ENCODE measurements at places on chromosomes 7 and 10.

- no peak for DNase-seq
Measured at GRCh38 chr7:45159296-45159695, 1.7 kb downstream of the RAMP3 start.

- DNase-seq, result no peak
Measured at GRCh38 chr7:755413-755805, 28.3 kb upstream of the PRKAR1B start.

GRCh38 chr7:2336626-2337299 is 17.9 kb upstream of the EIF3B start:
- DNase-seq, result no peak

DNA sequence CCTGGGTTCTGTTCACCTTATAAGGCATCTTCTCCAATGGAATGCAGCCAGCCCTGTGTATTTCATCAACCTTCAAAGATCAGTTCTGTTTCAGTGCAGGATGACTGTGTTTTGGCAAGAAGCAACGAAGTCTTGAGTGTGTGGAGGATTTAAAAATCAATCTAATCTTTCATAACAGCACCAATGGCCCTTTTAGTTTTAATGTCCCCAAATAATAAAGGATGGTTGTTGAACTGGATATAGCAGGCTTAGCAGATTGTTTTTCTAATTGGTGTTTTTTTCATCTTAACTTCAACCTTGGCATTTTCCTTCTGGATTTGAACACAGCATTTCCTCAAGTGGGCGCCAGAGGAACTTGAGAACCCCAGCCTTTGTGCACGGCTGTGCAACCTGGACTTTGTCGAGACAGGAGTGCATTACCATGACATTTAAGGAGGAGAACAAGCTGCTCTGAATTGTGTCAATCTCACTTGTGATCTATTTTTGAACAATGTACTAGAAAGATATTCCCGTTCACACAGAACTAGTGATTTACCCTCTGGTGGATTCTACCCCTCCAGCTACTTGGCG is 313.3 kb upstream of the AKR1E2 start:
- DNase-seq, result no peak

GRCh38 chr10:97169911-97170693 is 15.7 kb downstream of the SLIT1 start:
- DNase-seq, result no peak

GRCh38 chr10:110207011-110207804 is at the start of gene MXI1:
MXI1 (plus strand) TSS chr10:110207605; CDS start chr10:110207809, 204 bp downstream.
- no peak for DNase-seq

DNA sequence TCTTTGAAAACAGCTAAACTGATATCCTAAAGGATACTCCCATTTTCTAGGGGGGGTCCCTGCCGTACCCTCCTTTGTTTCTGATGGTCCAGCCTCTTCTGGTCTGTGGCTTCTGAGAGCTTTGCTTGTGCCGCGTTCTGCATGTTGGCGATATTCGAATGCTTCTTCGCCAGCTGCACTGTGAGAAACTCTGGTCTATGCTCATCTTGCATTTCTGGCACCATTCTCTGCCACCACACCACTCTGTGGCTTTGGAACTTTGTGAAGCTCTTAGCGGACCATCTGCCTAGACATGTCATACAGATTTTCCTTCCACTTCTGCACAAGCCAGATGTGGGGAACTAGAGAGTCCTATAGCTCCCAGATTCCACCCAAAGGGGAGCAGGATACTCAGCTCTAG is 197.2 kb downstream of the REEP3 start:
- no peak for DNase-seq

GRCh38 chr7:47326220-47326619 is 255.7 kb downstream of the TNS3 start:
- no peak for DNase-seq

- no peak for DNase-seq
Measured at GRCh38 chr7:111942450-111943081, 263.6 kb downstream of the DOCK4 start.

DNA sequence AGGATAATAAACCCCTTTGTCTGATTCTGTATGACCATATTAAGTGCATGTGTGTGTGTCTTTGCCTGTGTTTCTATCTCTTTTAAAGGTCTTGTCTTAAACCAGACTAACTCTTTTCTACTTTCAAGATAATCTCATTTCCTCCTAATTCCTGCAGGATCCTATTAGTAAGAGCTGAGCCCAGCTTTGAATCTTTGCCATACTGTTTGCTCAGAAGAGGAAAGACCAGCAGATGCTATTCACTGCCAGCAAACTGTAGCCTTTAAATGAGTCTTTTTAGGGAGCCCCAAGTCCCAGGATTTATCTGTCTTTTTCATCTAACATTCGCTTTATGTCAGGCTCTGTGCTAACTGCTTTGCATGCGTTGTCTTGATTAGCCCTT is 2.9 kb downstream of the GPR158 start:
- DNase-seq, result no peak

GRCh38 chr10:102090772-102091171 is 25.6 kb downstream of the HPS6 start:
- no peak for DNase-seq

DNA sequence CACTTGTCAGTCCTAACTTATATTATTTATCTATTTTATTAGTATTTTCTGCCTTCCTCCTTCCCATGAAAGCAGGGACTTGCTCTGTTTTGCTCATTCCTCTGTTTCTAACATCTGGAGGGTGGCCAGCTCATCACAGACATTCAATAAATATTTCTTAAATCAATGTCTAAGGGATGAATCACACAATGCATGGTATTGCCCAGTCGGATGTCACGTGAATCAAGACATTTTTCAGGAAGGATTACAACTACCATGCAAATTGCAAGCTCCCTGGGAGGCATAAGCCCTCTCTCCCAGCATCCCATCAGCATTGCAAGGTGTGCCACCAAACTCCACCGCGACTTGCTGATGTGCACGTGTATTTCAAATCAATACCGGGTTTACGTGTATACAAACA is 146.6 kb upstream of the RNF32 start:
- no peak for DNase-seq

DNA sequence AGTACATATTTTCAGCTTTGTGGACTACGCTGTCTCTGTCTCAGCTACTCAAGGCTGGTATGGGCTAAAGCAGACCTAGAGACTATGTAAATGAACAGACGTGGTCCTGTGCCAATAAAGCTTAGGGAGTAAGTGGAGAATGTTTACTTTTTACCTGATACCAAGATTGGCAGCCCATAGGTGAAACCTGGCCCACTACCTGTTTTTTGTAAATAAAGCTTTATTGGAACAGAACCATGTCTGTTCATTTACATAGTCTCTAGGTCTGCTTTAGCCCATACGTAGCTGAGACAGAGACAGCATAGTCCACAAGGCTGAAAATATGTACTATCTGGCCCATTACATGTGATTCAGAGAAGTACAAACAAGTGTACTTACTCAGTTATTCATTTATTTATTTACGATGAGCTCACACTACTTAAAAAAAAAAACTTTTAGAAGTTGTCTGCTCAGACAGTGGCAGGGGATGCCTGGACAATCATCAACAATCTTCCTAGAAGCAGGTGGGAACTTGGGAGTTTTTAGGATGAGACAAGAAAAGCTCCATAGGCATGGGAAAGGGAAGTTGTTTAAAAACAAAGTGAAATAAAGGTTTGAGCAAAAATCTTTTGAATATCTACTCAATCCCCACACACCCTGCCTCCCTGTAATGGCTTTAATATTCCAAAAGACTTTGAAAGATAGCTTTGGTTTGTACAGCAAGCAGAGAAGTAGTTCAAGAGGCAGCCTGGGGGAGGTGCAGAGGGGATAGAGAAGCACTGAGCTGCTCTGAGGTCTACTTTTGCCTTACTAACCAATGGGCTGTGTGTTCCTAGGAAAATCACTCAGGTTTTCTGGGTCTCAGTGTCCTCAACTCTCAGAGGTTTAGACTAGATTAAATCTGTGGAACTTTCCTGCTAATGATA is 114.4 kb upstream of the AFAP1L2 start:
- no peak for DNase-seq

DNA sequence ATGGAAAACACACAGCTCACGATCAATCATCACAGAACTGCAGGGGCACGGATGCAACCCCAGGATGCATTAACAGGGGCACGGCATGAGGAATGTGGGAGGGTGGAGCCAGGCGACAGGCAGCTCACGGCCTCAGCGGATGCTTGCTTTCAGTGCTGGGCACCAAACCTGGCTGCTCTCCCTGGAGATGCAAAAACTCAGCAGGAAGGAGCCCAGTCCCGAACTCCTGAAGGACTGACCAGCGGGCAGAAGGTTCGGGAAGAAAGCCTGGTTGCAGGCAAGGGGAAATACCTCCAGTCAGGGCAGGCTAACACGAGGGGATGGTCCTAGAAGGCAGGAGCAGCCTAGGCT is 66.8 kb downstream of the CHST15 start:
- no peak for DNase-seq

- no peak for DNase-seq
Measured at GRCh38 chr7:88628363-88629085, 131.0 kb upstream of the ZNF804B start.

DNA sequence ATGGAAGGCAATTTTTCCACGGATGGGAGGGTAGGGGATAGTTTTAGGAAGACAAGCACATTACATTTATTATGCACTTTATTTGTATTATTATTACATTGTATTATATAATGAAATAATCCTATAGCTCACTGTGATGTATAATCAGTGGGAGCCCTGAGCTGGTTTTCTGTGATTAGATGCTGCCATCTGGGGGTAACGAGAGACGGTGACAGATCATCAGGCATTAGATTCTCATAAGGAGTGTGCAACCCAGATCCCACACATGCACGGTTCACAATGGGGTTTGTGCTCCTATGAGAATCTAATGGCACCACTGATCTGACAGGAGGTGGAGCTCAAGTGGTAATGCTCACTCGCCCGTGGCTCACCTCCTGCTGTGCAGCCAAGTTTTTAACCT is 103.9 kb upstream of the STK17A start:
- DNase-seq, result no peak

GRCh38 chr10:44769450-44769849 is 141.7 kb upstream of the TMEM72 start:
- no peak for DNase-seq

- DNase-seq, result no peak
Measured at GRCh38 chr7:102182016-102182415, 104.7 kb upstream of the SH2B2 start.

- no peak for DNase-seq
Measured at GRCh38 chr7:151869968-151870918, 6.7 kb downstream of the PRKAG2 start.

GRCh38 chr7:72182036-72182435 is 230.1 kb downstream of the CALN1 start:
- DNase-seq, result no peak

- no peak for DNase-seq
Measured at GRCh38 chr7:119472408-119473038, 800.5 kb upstream of the KCND2 start.

DNA sequence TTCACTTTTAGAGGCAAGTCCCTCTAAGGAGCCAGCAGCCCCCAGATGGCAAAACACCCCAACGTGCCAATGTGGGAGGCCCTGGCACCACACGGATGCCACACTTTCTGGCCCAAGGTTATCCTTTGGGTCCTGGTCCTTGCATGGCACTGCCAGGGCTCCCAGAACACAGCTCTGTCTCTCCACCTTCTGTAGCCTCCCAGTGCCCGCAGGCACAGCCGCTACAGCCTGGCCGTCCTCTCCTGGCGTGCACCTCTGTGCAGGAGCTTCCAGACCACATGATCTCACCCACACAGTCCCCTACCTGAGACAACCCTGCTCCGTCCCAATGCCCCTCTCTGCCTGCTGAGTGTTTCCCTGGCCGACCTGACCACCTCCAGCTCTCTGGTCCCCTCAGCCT is 215.0 kb downstream of the TNS3 start:
- no peak for DNase-seq

- no peak for DNase-seq
Measured at GRCh38 chr7:32301427-32301826, 188.8 kb downstream of the LSM5 start.

DNA sequence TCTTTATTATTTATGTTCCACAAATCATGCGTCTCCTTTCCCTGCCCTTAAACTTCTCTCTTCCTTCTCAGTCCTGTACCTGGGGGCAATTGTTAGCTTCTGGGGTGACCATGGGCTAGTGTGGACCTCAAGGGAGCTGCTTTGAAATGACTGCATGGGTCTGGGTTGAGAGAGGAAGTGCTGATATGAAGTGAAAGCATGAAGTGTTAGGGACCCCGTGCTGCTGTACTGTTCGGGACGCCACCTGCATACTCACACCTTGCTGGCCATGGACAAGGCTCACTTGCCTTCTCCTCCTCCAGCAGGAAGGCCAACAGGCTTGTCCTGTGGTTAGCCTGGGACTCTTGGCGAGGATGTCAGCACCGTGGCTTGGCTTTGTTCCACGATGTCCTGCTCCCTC is 56.7 kb downstream of the MTPN start:
- no peak for DNase-seq

GRCh38 chr10:79387974-79388850 is 40.9 kb downstream of the PPIF start:
- peak; percentile 63 for DNase-seq

DNA sequence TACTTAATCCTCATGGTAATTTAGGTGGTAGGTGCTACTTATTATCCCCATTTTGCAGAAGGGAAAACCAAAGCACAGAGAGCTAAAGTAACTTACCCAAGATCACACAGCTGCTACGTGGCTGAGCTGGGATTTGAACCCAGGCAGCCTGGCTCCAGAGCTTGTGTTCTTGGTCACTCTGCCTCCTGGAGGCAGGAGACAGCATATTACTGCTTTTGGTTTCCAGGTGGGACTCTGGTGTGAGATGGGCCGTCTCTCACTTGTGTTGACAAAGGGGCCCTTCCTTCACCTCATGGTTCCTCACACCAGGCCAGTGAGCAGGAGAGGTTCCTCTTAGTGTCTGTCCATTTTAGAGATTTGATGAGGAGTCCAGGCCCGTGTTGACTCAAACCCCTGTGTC is 79.8 kb upstream of the PPIF start:
- DNase-seq, result no peak

DNA sequence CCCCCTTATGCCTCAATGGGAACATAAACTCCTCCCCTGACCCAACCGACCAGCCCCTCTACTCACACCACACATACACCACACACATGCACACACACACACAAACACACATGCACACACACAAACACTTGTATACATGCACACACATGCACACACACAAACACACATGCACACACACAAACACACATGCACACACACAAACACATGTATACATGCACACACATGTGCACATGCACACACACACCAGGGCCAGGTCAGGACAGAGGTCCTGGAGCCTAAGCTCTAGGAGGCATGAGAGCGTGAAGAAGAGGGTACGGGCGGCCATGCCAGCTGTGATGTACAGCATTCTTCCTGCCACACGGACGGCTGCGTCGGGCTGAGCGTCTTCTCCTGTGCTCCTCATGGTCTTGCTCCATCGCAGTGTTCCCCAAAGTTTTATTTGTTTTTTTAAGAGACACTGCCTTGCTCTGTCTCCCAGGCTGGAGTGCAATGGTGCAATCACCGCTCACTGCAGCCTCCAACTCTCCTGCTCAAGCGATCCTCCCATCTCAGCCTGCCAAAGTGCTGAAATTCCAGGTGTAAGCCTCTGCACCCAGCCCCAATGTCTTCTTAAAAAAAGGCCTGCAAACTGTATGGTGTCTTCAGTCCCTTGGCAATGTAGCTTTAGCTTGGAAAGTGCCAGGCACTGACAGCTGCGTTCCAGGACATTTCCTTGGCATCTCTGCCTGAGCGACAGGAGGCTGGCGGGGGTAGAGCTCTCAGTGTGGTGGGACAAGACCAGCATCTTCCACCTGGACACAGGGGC is 38.8 kb upstream of the INPP5A start:
- no peak for DNase-seq

- DNase-seq, result no peak
Measured at GRCh38 chr10:133451346-133451745, 2.4 kb upstream of the SCART1 start.
